Kidney epithelial cell (primary cell): ENCODE measurements at places on chromosomes 11 and 22. TPM values are rescaled to one million over a fixed set of nuclear protein-coding genes. Genes with fewer than 3 reads are reported as not detected.

CHID1 gene
- 90.0 and 121 TPM in 2 replicates for total RNA-seq

C11orf87 gene
- not detected in 2 replicates for total RNA-seq

SULT4A1 gene
- 1.4 and 1.8 TPM in 2 replicates for total RNA-seq

UBQLN3 gene
- total RNA-seq = not detected in 2 replicates
